NCI-H1092 treated with DMSO at 0.1 percent for 48 hours (cell line): ENCODE measurements at places on chromosomes 16 and 17.

DNA sequence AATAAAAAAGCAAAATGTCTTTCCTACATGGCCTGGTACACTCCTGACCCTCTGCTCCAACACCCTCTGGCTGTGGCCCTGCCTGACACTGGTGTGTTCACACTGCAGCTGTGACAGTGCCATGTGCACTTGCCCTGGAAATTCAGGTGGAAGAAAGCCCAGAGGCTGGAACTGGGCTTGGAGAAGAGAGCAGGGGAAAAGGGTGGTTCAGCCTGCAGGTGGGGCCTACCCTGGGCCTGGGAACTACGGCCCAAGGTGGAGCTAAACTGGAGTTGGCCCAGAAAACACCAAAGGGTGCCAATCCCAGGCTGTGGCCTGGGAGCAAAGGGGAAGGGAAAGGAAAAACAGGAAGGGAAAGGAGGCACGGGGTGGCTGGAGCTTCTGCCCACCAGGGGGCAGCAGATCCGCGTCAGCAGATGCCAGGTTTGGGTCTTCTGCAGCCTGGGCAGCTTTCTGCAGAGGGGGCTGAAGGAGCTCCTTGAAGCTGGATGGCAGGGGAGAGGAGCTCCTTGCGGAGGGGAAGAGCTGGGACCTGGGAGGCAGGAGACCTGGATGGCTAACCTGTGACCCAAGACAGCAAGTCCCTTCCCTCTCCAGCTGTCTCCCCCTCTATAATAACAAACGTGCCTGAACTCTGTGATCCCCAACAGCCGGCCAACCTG lies 15.4 kb upstream of the CTCF start:
- peak; percentile 28 for DNase-seq

DNA sequence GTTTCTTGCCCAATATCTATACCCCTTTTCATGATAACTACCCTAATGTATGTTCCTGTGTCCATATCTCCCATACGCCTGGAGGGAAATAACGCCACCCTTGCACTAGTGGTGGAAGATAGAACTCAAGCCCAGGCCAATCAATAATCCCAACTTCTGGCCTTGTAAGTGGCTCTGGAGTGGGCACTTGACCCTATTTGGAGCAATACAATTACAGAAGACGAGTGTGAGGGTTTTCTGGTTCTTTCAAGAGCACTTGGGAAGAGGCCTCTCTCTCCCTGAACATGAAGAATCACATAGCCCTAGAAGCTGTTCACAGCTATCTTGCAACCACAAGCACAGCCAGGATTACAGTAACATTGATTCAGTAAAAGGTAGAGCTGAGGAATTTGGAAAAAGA lies 217.9 kb downstream of the RAB11FIP4 start:
- no peak for DNase-seq

DNA sequence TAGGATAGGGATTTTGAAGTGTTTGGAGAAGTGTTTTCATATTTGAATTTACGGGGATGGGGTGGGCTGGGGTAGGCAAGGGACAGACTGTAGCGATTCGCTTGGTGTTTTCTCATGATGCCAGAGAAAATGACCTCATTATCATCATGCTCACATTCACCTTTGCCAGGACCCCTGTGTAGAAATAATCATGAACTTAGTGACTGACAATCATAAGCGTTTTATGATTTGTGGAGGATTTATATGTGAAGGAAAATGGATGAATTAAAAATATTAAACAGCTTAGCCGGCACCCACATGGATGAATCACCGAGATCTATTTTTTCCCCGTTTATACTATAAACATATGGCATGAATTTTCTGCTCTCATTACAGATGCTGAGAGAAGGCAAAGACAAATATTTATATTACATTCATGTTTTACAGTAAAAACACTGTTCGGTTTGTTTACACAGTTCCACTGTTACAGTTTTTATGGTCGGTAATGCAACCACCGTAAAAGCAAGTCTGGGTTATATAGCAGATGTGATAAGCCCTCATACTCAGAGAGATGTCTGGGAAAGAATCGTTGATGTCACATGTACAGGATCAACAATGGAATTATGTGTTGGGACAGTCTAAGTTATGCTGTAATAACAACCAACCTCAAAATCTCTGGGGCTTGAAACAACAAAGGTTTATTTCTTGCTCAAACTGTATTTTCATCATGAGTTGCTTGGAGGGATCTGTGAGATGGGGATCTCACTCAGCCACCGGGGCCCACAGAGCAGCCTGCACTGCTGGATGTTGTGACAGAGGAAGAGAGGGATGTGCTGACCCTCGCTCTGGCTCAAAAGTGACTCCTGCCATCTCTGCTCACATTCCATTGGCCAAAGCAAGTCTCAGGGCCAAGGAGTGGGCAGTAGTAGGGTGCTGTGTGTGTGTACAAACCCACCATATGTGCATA lies 85.1 kb downstream of the WWOX start:
- DNase-seq: peak; percentile 96

GRCh38 chr17:48543107-48543853 lies 1.6 kb downstream of the HOXB2 start:
- no peak for DNase-seq

DNA sequence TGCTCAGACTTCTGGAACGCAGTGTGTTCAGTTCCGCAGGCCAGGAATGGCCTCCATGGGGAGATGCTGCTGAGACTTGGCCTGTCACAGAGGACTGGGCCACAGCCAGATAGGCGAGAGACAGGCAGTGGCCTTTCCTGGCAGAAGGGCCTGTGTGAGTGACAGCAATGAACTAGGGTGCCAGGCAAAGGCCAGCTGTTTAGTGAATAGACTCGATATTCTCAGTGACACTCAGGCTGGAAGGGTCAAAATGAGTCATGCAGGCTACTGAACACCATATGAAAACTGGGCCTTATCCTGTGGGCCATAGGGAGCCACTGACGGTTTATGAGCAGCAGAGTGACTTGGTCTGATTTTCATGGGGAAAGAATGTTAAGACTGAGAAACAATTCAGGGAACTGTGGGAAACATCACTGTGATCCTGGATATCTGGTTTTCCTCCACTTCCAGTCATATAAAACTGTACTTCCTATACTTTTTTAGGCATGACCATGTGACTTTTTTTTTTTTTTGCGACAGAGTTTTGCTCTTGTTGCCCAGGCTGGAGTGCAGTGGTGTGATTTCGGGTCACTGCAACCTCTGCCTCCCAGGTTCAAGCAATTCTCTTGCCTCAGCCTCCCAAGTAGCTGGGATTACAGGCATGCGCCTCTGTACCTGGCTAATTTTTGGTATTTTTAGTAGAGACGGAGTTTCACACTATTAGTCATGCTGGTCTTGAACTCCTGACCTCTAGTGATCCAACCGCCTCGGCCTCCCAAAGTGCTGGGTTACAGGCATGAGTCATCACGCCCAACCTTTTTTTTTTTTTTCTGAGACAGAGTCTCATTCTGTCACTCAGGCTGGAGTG lies 5.2 kb upstream of the NUBP1 start:
- DNase-seq: no peak

DNA sequence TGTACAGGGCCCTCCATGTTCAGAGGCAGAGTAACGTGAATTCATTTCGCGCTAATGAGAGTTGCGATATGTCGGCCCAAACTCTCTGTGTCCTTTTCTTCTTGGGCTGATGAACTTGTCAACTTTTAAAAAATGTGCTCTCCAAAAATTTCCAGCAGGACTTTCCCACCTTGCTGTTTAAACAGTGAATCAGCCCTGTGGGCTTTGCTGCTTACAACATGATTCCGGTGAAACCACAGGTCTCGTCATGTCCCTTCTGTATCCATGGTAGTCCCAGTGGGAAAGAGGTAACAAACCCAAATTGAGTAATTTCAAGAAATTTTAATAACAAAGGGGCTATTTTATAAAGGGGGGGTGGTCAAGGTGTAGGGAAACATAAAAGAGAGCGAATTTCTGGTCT lies 612.9 kb downstream of the MAF start:
- no peak for DNase-seq

DNA sequence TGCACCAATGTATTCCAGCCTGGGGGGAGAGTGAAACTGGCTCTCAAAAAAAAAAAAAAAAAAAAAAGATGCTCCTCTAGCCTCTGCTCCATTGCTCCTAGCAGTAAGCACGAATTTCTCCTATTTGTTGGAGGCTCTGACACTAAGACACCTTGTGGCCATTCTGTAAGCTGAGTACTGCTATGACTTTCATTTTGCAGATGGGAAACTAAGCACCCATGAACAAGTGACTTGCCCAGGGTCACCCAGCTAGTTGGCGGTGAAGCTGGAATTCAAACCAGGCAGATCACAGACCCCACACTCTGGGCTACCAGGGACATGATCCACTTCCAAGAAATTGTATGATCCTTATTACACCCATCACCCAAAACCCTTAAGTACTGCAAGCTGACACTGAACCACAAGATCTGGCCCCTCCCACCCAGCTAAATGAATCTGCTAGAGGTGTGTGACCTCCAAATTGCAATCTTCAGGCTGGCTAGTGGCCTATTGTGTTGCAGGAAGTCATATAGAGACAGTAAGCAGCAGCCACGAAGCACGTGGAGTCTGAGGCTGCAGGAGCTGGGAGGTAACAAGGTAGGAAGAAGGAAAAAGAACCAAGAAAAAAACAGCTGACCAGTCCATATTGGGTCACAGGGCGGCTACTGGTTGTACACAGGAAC lies 209.4 kb downstream of the XYLT1 start:
- DNase-seq: no peak

- no peak for DNase-seq
These were observed 34.3 kb downstream of the SMURF2 start for GRCh38 chr17:64627797-64628196.

DNA sequence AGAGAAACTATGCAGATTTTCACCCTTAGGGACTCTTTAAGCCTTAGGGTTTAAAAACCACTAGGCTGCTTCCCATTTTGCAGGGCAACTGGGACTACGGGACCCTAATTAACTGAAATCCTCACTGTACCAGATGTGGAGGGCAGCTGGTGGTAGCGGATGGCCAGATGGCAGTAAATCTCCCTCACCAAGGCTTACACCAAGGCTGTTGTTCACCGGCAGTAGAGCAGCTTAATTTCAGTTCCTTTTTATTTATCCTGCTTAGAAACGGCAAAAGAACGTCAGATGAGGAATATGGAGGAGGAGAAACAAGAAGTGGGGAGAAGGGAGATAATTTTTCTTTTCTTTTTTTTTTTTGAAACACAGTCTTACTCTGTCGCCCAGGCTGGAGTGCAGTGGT lies 6.5 kb downstream of the ABHD15 start:
- no peak for DNase-seq

DNA sequence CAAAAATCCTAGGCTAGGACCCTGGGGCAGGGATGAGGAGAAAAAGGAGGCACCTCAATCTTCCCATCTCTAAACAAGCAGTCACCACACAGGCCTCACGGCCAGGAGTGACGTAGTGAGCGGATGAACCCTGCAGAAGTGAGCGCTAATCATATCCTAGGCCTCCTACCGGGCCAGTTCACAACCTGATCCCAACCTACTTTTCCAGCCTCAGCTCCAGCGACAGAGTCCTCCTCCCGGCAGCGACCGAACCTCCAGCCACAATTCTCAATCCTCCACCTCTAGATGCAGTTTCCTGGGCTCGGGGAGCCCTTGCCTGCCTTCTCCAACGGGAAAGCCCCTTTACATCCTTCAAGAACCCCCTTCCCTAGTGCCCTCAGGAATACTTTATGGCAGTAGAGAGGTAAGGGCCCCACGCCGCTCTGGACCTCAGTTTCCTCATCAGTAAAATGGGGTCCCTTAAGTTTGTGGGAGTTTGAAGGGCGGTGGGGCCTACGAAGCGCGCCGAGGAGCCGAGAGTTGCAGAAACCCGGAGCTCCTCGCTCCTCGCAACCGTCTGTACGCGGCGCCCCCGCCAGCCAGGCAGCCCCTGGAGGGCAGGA lies 1.4 kb downstream of the ZNF668 start:
- DNase-seq: no peak

- DNase-seq: no peak
These were observed 11.0 kb upstream of the DPEP1 start for GRCh38 chr16:89602273-89602951.
